ENCODE measurements at places on chromosomes 1 and 21.

DNA sequence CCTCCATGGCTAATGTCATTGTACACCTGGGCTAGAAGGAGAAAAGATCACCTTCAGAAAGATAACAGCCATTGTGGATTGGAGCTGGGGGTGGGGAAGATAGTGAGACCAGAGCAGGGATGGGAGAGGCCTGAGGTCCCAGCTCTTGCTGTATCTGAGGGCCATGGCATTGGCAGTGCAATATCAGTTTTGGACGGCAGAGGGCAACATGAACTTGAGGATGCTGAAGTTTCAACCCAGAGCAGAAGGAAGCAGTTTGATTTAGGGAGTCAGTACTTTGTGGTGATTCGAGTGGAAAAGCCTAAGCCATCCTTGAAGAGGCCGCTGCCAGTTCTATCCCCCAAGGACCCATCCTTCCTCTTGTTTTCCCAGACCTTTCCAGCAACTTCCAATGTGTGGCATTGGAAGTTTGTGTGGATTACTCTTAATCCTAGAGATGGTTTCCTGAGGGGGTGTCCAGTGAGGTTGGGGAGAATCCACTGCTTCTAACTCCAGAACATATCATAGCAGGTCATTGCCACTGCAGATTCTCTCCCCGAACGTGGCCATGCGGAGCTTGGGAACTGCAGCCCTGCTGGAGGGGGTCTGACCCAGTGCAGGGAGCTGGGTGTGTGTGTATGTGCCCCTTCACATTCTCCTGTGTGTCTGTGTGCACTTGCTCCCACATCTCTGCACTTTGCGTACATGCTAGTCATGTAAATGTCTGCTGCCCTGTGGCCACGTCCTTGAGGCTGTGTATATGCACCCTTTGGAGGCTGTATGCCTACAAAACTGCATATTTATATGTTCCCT, 24.1 kb downstream of the SLC26A9 start:
- DNase-seq = peak; percentile 85

DNA sequence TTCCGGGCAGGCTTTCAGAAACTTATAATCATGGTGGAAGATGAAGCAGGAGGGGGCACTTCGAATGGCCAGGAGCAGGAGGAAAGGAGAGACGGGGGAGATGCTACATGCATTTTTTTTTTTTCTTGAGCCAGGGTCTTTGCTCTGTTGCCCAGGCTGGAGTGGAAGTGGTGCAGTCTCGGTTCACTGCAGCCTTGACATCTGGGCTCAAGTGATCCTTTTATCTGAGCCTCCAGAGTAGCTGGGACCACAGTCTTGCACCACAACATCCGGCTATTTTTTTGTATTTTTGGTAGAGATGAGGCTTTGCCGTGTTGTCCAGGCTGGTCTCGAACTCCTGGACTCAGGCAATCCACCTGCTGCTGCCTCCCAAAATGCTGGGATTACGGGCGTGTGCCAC, 61.6 kb downstream of the SELENOF start:
- DNase-seq = no peak

- no peak for DNase-seq
These were observed 64.0 kb downstream of the MEGF6 start for GRCh38 chr1:3547055-3548005.

- DNase-seq = no peak
These were observed 76.6 kb downstream of the TGFBR3 start for GRCh38 chr1:91809317-91809716.

DNA sequence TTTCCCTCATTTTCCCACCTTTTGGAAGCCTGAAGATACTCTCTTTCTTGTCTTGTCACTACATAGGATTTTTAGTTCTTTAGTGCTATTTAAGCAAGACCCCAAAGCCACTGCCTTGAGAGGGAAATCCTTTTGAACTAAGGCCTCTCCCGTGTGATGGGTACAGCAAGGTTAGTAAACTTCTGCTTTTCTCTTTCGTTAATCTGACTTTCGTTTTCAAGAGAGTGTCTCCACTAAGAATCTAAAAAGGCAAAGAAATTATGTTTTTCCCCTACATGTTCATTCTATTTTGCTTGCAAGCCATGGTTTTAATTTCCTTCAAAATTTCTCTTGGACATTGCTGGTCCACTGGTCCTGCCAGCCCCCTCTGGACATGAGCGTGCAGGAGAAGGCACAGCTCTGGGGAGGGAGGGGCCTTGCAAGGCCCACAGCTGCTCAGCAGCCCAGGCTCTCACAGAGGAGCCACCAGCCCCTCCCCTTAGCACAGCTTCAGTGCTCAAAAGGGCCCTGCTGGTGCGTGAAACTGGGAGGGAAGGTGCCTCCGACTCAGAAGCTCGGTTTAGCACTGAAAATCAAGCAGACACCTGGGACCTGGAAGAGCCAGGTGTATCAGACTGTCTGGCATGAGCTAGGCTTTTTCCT, 210.9 kb upstream of the GALNT2 start:
- DNase-seq = peak; percentile 27

DNA sequence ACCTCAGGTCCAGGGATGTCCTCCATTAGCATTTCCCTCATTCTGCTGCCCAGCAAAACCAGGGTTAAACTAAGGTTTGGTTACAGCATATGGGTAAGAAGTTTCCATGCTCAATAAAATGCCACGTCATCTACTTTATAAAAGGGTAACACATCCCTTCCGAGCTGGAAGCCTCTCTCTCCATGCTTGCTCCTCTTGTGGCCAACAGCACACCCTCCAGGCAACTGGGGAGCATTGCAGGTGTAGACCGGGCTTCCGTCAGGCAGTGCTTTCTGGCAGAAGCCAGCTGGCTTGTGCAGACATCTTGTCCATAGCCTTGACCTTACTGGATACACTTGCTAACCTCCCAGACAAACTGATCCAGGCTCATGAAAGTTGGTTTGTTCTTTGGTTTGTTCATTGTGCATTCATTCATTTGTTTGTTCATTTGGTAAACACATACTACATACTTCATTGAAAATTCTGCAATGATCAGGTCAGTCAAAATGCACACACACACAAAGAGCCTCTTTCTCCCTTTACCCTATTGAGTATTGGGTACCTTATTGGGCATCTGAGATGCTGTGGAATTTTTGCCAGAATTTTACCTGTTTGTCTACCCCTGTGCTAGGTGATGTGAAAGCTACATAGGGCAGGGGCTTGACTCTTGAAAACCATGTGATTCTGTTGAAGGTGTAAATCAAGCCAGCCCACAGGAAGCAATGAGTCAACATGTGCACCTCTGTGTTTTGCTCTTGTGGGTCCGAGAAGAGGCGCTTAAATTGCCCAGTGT, 422.8 kb downstream of the CAMTA1 start:
- DNase-seq = peak; percentile 16

DNA sequence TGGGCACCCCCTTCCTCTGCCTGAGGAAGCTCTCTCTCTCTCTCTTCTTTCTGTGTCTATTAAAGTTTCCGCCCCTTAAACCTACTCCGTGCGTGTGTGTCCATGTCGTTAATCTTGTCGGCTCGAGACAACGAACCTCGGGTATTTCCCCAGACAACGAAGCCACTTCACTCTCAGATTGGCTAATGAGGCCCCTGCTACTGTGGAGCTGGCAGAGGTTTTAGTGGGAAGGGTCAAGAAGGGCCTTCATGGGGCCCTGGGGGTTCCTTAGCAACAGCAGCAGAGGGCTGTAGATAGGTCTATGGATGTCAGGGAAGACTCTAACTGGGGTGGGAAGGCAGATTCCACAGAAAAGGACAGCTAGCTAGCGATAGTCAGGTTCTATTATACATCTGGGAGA, 239.8 kb upstream of the RAB4A start:
- no peak for DNase-seq

- peak; percentile 67 for DNase-seq
These were observed 1.0 kb downstream of the TRMT1L start for GRCh38 chr1:185155600-185156287.

GRCh38 chr1:165397944-165398343, 41.4 kb upstream of the LMX1A start:
- DNase-seq = peak; percentile 88

All from muscle of leg (tissue), 16 donors.